Psoas muscle (tissue), 8 donors: ENCODE measurements at places on chromosomes 2 and 18.

DNA sequence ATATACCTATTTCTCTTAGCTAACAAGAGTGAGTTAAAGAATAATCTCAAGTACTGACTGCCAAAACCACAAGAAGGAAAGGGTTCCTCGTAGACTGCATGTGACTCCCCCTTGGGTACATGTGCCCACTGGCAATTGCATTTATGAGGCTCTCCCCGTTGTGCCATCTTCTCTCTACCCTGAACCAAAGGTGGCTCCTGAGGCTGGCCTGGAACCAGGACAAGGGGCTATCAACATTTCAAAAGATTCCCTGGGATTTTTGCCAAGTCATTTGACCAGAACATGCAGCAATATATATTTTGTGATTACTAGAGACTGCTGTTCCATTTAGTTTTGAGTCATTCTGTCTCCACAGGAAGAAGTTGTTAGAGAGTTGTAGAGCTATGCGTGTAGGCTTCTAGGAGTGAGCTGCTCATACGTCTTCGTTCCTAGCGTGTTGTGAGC lies 45.8 kb downstream of the LAMA3 start:
- DNase-seq = no peak

GRCh38 chr2:33670392-33670937 lies 71.4 kb upstream of the FAM98A start:
- DNase-seq = no peak

DNA sequence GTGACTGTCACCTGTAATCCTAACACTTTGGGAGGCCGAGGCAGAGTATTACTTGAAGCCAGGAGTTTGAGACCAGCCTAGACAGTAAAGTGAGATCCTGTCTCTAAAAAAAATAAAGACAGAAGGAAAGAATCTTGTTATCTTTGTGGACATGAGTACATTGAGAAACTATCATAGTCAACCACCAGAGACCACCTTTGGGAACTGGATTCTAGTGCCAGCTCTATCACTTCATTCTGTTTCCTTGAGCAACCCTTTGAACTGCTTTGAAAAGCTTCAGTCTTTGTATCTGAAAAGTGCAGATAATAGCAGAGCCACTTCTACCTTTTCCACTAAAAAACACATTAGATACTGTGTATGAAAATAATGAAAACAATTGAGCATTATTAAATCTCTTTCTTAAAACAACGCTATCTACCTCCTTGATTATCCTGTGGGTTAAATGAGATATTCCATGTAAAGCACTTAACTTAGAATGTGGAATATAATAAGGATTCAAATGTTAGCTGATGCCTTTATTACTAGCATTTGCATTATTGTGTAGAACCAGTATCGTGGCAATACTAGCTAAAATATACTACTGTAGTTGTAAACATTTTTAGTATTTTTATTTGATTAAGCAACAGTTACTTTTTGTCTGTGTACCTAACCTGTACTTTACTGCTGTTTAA lies 8.8 kb downstream of the GORASP2 start:
- no peak for DNase-seq

- DNase-seq = no peak
These were observed 4.3 kb downstream of the MCEE start for GRCh38 chr2:71125506-71126294.

GRCh38 chr18:48951448-48952286 lies 902 bp upstream of the SMAD7 start:
- DNase-seq = peak; percentile 94

DNA sequence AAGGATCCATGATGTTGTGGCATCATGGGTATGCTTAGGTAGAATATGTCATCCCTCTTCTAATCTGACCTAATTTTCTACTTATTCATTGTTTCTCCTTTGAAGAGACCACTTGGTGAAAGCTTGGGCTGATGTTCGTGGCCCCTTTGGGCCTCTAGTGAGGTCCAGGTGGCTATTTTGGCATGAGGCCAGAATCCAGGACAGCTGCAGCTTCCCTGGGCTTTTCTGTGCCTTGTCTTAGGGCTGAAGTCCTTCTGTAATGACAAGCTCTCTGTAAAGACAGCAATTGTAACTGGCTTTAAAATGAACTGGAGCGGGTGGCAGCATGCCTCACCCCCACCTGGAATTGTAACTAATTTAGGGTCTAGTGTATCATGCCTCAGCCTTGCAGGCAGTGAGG lies 15.6 kb upstream of the MC2R start:
- no peak for DNase-seq

- no peak for DNase-seq
These were observed 21.3 kb upstream of the ZNF804A start for GRCh38 chr2:184577056-184577455.

GRCh38 chr2:156323754-156324153 lies 8.8 kb downstream of the NR4A2 start:
- DNase-seq = no peak

DNA sequence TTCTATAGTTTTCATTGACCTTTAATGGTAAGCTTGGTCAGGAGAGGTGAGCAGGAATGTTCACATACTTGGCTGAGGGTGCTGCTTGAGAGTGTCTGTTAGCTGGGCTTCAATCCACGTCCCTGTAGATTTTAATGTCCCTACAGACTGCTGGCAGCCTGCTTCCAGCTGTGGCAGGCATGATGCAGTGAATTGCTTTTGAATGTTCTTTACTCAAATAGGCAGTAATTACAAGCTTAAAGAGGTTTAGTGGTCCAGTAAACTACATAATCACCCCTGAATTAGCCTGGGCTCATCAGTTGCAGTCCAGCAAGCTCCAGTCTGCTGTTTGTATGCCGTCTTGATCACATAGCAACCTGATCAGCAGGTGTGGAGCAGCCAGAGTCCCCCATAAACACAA lies 102.1 kb downstream of the MEIS1 start:
- no peak for DNase-seq

DNA sequence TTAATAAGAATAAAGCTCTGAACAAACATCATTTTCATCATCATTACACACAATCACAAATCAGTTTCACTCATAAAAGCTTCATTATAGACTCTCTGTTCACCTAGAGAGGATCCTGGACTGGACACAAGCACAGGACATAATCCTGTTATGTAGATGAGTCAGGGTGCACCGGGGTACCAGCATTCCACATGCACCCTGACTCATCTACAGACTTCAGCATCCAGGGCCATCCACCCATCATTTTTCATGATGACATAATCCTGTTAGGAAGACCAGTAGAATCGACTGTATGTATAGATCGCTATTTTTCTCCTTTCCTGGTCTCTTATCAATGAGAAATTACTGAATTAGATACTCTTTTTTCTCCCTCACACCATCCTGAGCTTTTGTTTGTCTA lies 73.7 kb upstream of the PIK3C3 start:
- DNase-seq = no peak
